Natural killer cell (primary cell): ENCODE measurements at places on chromosomes 1 and 21.
A peak's percentile ranks its signal among the peaks of the same experiment; 100 is the strongest.

DNA sequence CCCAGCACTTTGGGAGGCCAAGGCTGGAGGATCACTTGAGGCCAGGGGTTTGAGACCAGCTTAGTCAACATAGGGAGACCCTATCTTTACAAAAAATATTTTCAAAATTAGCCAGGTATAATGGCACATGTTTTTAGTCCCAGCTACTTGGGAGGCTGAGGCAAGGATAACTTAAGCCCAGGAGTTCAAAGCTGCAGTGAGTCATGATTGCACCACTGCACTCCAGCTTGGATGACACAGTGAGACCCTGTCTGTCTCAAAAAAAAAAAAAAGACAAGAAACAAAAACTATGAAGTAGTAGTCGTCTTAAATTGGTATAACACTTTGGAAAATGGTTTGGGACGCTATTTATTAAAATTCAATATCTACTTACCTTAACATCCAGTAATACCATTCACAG is 7.7 kb downstream of the AIM2 start:
- DNase-seq: no peak

DNA sequence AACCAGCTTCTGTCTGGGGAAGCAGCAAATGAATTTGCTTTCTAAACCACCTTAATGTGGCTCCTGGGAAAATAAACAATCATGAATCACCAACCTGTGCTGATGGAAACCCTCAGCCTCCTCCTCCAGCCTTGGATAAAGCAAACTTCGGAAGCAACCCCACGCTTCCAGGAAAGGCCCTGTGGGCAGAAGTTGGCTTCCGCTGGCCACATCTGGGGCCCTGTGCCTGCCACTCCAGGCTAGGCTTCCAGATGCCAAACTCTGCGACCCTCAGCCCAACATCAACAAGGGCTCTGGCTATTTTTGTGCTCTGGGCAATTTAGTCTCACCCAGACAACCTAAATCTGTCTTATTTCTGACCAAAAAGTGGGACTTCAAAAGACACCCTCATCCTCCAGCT is 6.2 kb upstream of the OXCT2 start:
- no peak for DNase-seq

- no peak for DNase-seq
These were observed 38.3 kb downstream of the ELAPOR1 start for GRCh38 chr1:109152196-109152595.

DNA sequence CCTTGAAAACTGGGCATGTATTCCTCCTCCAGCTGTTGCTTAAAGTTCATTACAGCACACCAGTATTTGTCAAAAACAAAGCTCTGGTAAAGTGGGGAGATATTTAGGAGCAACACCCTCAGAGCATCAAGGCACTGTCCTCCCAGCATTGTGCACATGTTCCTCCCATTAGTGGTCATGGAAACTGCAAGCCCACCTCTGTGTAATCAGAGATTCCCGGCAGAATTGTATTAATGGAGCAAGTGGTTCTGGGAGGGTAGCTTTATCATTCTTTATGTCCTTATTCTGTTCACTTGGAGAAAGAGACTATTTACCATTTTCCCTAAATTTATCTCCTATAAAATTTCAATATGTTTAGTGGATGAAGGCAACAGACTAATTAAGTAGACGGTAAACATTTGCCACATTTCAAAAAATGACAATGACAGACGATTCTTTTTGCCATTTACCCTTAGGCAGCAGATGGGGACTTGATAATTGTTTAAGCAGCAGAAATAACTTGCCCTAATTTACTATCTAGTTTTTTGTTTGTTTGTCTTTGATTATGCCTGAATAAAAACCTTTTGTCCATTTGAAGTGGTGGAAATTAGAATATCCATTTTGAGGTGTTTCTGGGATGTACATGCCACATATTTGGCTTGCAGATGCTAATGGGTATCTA is 289.6 kb upstream of the ST6GALNAC5 start:
- DNase-seq: no peak

DNA sequence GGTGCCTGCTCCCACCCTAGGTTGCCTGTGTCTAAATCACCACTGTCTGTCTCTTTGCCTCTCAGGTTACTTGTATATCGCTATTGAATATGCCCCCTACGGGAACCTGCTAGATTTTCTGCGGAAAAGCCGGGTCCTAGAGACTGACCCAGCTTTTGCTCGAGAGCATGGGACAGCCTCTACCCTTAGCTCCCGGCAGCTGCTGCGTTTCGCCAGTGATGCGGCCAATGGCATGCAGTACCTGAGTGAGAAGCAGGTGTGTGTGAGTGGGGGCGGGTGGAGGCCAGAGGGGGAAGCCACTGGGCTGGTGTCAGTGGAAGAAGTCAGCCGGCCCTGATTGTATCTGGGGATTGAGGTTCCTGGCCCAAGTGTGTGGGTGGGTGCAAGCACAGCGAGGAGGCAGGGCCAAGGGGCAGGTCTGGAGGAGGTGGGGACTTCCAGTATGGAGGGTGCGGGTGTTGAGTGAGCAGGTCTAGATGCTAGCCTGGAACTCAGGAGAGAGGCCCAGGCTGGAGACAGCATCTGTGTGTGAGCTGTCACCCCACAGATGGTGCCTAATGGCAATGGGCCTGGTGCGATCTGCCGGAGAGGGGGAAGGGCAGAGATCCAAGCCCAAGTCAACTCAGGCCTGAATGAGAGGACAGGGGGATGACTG is 17.2 kb downstream of the TIE1 start:
- no peak for DNase-seq

- DNase-seq: no peak
These were observed 431.3 kb downstream of the MRPL39 start for GRCh38 chr21:25175938-25176337.

- no peak for DNase-seq
These were observed 14.3 kb upstream of the KCNA10 start for GRCh38 chr1:110533230-110533629.

DNA sequence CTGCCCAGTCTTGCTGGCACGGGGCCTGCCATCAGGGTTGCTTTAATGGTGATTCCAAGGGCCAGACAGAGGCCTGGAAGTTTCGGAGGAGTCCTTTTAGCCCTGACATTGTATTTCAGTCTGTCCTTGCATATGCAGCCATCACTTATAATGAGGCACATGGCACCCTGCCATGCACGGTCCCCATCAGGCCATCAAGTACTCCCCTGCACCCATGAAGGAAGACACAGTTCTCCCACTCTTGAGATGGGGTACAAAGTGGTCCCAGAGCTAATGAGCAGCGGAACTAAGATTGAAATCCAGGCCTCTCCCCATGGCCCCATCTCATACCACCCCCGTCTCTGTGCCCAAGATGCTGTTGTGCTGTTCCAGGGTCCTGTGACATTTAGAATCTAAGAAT is 596.6 kb downstream of the PTPRU start:
- DNase-seq: no peak

DNA sequence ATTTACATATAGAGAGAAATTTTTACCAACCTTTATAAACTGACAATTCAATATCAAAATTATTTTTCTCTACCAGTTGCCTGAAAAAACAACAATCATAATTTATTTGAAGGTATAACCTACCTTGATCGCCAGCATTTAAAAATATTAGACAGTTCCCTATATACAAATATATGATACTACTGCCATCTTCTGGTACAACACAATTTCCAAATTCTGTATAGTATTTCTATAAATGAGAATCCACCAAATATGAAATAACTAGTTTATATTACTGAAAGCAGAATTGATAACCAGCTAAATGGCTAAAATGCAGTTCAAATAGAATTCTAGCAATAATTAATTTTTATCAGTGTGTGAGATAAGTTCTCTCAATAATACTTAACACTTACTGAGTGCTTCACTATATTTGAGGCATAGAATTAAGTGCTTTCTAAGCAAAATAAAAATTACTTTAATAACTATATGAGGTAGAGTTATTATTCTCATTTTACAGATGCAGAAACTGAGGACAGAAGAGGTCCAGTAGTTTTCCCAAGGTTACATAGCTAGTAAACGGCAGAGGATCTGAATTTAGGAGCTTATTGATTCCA is 75.6 kb downstream of the PIGK start:
- no peak for DNase-seq

DNA sequence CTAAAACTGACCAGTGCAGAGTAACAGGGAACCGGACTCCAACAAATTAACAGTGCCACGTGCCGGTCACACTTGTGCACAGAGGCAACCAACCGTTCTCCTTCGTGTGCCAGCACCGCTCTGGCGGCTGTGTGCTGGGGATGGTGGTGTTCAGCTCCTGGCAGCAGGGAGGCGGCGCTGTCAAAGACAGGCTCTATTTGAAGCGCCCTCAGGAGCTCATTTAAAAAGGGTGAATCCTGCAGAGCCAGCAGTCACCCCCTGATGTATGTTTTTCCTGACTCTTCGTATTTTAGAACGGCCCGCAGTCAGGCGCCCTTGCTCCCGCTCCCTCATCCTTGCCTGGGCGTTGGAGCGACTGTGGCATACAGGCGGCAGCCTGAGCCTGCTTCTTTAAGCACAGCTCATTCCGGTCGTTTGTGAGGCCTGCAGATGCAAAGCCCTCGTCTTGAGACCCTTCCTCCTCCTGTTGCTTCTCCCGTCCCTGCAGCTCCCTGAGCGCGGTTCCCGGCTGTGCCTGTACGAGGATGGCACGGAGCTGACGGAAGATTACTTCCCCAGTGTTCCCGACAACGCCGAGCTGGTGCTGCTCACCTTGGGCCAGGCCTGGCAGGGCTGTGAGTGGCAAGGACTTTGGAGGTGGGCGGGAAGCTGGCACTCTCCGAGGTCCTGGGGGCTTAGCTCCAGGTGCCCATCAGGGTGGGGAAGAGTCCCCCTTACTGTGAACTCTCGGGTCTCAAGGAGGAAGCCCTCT is 1.1 kb downstream of the DFFB start:
- DNase-seq: peak; percentile 35

GRCh38 chr1:86259390-86259789 is 102.8 kb upstream of the COL24A1 start:
- DNase-seq: no peak

- no peak for DNase-seq
These were observed 58.7 kb downstream of the ACP6 start for GRCh38 chr1:147611586-147611985.

DNA sequence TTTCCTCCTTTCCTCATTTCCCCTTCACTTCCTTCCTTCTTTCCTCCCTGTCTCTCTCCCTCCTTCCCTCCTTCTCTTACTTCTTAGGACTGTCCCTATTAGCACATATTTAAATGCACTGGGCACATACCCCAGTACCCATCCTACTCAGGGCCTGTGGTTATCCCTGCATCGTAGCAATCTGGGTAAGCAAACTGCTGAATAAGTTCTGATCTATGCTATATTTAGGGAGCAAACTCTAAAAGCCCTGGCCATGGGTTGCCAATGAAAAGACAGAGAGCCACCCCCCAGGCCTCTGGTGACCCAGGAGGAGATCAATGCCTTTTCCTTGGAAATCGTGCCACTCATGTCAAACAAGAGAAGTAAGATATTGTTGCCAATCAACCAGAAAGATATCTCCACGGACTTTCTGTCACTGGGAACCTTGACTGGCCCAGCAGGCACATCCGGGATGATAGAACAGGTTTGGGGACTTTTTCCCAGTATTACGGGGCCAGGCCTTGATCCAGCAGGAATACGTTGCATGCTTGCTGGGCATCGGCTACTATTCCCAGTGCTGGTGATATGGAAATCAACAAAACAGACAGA is 5.4 kb downstream of the FAM3B start:
- DNase-seq: no peak

- DNase-seq: no peak
These were observed 42.0 kb downstream of the ACOT7 start for GRCh38 chr1:6351480-6352137.

DNA sequence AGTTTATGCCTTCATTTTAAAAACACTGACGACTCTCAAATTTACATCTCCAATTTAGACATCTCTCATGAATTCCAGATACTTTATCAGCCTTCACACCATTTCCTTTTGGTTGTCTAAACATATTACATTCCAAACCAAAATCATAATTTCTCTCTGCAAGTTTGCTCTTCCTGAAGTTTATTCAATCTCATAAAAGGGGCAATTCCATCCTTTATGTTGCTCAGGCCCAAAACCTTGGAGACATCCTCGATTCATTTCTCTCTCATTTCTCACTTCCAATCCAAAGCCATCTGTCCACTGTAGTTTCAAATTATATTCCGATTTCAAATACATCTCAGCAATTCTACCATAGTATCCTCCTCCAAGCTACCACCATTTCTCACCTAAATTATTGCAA is 74.0 kb downstream of the FYB2 start:
- DNase-seq: no peak

DNA sequence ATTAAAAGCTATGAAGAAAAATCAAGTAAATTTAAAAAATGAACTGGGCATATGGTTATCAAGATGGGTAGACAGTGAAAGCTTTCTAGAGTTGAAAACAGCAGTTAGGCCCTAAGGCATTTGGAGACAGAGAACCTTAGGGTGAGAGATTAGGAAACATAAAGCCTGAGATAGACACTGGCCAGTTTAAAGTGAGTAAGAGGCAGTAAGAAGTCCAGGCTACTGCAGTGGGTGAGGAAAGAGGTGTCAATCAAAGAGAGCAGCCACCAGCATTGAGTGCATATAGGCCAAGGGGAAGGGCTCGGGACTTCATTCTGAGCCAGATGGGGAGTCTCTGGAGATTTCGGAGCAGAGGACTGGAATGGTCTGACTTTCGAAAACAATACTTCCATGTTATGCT is 1360.5 kb upstream of the ADGRL4 start:
- no peak for DNase-seq

DNA sequence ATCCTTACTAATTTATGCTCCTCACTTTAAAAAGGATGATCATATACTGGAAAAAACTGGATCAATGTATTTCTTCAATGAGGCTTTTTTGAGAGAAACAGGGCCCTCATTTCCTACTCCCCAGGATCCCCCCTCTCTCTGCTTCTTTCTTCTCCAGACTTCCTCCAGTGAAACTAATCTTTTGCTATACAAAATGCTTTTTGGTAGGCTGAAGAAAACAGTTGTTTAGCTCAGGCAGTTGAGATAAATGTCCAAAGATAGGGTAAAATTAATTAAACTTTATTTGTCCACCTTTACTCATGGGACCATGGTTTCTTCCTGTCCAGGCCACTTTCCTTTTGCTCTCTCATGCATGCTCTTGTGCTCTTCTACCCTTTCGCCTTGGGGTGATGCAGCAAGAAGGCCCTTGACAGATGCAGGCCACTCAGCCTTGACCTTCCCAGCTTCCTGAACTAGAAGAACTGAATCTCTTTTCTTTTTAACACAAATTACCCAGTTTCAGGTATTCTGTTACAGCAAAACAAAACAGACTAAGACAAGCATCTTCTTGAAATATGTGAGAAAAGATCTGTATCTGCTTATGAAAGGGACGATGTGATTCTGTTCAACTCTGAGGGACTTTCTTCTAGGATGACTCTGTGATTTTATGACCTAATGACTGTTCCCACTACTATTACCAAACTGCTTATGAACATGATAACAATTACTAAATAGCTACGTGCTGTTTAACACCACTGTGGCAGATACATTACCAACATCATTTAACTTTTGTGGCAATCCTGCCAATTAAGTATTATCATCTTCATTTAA is 63.7 kb downstream of the NVL start:
- DNase-seq: no peak

GRCh38 chr1:75129983-75130789 is 4.0 kb upstream of the LHX8 start:
- DNase-seq: no peak

DNA sequence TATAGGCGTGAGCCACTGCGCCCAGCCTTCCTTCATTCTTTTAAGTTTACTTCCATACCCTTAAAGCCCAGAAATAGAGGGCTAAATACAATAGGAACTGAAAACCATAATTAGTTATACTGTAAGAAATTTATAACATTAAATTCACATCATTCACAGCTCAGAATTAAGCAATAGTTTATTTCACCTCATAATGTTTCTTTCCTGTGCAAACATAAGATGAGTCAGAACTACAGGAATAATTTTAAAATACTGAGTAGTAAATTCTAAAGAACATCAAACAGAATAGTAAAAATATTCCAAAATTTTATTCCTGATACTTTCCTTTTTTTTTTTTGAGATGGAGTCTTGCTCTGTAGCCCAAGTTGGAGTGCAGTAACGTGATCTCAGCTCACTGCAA is 24.1 kb downstream of the POGZ start:
- DNase-seq: no peak
